ENCODE measurements at places on chromosomes 2 and 18.

GRCh38 chr2:112813280-112813966 is 23.2 kb downstream of the IL1B start:
- no peak for DNase-seq

GRCh38 chr2:42284019-42284418 is 77.0 kb downstream of the COX7A2L start:
- no peak for DNase-seq

DNA sequence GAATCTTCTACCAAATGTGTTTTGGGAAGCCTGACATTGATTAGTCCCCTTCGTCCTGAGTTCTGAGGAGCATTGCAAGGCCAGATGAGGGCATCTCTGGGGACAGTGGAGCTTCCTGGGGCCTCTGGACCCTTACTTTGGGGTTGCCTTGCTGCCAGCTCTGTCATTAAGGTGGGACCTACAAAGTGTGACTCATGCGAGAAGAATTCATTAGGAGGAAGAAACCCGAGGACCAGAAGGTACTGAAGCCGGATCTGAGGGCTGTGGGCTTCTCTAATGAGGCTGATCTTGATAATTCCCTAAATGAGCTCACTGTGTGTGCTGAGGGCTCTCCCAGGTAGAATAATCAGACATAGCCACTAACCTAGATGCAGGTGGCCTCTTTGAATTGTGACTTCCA is 695 bp upstream of the SCYGR2 start:
- no peak for DNase-seq

- DNase-seq = no peak
These were observed 245.1 kb downstream of the KCNS3 start for GRCh38 chr2:18123577-18123976.

DNA sequence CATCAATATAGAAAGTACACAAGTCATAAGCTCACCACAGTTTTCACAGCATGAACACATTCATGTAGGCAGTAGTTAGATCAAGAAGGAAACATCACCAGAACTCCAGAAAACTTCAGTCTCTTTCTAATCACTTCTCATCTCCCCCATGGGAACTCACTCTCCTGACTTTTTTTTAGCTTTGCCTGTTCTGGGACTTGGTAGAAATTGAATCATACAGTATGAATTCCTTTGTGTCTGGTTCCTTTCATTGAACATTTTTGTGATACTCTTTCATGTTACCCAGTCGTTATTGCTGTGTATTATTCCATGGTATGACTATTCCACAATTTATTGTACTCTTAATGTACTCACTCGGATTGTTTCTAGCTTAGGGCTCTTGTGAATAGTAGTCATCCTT is 160.2 kb downstream of the TAF4B start:
- no peak for DNase-seq
